ENCODE measurements at places on chromosomes 7 and 10.

- DNase-seq = no peak
These were observed 61.1 kb downstream of the WDFY4 start for GRCh38 chr10:48745662-48746245.

GRCh38 chr10:73408061-73408460 is 5.8 kb downstream of the ANXA7 start:
- no peak for DNase-seq

DNA sequence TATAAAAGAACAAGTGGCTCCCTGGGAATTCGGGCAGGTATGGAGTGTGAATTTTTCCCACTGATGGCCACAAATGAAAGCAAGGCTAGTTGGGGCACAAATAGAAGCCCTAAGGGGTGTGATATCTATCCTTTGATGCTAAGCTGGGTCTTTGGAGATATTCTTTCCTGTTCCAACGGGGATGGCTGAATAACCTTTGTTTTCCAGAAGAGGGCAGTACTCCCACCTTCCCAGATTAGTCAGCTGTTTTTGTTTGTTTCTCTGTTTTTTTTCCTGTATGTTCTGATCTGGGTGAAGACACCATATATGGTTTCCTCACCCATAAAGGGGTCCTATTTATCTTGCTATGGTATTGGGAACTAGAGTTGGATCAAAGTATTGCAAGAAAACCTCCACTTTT is 947.7 kb upstream of the SORCS1 start:
- no peak for DNase-seq

DNA sequence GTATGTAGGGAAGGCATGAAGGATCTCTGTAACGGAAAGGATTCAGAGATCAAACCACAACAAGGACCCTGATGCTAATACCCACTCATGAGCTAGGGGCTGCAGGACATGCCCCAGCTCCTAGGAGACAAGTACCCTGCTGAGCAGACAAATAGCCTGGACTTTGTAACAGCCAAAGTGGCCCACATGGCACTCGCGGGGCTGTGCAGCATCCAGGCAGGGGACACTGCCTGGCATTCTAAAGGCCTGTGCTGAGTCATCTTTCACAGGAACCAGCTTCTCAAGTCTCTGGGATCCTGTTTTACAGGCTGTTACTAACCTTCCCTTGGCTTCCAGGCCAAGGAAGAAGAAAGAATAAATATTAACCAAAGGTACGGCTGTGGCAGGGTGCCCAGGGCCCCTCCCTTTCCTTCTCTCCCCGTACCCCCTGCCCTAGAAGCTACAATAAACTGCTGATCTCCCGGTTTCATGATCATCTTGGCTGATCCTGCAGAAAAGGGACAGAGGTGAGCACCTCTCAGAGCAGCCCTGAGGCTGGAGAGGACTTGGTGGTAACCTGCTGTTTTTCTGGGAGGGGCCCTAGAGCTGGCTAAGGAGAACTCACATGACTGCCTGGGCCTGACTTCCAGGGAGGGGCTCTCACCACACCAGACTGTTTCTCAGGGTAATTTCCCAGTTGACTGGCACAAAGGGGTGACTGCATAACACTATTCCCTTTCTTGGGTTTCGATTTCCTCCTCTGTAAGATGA is 4.2 kb upstream of the RPEL1 start:
- DNase-seq = no peak

DNA sequence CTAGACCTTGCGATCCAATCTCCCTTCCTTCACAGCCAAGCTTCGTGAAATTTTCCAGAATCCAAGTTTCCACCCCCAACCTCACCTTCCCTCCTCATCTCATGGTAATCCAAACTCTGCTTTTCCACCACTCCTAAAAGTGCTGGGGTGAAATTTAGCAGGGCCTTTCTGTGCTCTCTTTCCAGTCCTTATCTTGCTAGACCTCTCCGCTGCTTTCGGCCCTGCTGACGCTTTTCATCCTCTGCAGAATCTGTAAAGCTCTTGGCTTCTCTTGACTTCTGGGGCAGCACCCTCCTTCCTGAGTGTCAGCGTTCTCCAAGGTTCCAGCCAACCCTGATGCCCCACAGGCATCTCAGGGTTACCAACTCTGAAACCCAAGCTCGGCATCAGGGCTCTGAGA is 7.7 kb downstream of the PLAC9 start:
- no peak for DNase-seq

- no peak for DNase-seq
These were observed 255.0 kb upstream of the DKK1 start for GRCh38 chr10:52059089-52059488.

GRCh38 chr10:19819419-19820033 is 3.3 kb downstream of the PLXDC2 start:
- no peak for DNase-seq

GRCh38 chr7:92043637-92044036 is 90.6 kb downstream of the CYP51A1 start:
- DNase-seq = no peak

DNA sequence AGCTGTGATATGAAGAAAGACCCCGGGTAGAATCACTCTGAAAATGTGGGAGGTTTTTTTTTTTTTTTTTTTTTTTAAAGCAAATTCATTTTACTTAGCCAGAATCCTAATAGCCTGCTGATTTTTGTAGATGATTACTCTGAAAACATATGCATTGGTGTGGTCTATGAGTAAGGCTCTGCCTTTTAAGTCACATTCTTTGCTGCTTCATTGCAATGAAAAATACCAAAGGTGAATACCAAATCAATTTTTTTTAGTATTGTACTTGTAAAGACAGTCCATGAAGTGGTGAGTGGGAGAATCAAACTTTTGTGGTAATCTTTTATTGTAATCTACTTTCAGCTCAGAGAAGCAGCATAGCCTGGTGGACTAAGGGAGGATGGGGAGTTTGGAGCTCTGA is 130.3 kb downstream of the SDK1 start:
- DNase-seq = no peak

GRCh38 chr10:130357951-130358350 is 221.8 kb downstream of the GLRX3 start:
- no peak for DNase-seq

DNA sequence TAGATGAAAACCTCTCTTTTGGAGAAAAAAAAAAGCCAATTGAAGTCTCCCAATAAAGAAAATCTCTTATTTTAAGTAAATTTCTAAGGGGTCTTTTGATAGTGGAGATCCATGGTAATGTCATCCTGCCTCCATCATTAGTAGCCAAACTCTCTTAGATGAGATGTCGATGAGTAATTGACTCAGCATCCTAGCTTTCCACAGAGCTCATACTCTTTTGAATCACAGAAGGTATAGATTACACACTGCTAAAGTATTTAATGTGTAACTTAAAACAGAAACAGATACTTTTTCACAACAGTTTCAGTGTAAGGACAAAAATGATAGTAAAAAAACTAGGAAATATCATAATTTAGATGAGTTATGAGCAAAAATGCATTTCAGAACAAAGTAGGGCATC is 19.4 kb downstream of the MAGI2 start:
- DNase-seq = no peak

Measured in thoracic aorta (tissue), 2 donors.